CD4-positive, alpha-beta T cell treated with Interleukin-2 at 100 ng/mL for 4 hours (primary cell): ENCODE measurements at places on chromosomes 6 and 20.
A peak's percentile ranks its signal among the peaks of the same experiment; 100 is the strongest.

DNA sequence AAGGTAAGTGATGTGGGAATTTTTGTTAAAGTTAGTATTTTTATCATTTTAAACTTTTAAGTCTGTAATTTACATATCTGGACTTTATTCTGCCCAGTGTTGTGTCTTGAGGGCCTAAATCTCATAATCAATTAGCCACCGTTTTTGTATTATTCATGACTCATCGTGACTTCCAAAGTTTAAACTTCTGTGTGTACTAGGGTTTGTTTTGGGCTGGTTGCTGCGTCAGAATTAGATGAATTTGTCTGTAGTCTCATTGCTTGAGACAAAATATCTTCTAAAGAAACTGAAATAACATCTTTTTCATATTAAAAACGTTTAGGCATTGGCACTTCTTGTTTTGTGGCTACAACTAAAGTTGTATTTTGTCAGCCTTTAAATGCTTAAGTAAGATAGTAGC, 41.3 kb downstream of the CDYL start:
- DNase-seq = no peak

GRCh38 chr6:168107191-168107983, 28.4 kb upstream of the FRMD1 start:
- no peak for DNase-seq

GRCh38 chr6:44966449-44967092, 361.6 kb upstream of the RUNX2 start:
- no peak for DNase-seq

DNA sequence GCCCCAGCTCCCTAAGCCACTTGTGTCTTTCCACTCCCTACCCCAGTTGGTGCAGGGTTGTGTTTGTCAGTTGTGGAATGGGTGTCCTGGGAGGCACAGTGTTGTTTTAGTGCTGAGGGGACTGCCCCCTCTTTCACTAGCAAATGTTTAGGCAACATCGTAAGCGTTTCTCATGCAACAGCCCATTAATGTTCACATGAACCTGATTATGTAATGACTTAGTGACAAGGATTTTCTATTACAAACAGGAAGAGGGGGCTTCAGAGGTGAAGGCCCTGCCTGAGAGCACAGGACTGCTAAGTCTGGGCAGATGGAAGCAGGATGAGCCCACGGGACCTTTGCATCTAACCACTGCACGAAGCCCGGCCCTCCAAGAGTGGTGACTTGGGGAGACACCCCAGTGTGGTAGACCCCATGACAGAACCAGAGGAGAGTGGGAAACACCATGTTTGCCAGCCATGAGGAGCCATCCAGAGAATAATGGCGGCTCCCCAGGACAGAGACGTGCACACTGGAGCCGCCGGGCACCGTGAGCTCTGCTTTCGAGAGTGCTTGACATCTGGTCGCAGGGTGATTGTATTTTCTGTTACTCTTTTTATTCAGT, 339.7 kb downstream of the THBS2 start:
- no peak for DNase-seq

DNA sequence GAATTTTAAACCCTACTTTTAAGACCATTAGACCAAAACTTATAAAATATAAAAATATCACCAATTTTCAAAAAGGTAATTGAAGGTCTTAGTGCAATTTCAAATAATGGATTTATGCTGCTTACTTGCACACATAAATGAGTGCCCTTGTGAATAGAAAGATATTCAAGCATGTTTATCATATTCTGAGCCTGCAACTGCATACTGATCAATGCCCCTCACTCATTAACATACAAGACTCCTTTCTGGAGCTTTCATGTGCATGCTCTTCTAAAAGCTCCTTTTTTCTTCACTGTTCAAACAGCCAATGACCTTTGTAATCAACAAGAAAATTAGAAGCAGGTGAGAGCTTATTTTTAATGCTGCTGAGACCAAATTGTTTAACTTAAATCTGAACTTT, 1139.3 kb downstream of the HACE1 start:
- no peak for DNase-seq

GRCh38 chr6:111551521-111552231, 54.0 kb downstream of the TRAF3IP2 start:
- no peak for DNase-seq

DNA sequence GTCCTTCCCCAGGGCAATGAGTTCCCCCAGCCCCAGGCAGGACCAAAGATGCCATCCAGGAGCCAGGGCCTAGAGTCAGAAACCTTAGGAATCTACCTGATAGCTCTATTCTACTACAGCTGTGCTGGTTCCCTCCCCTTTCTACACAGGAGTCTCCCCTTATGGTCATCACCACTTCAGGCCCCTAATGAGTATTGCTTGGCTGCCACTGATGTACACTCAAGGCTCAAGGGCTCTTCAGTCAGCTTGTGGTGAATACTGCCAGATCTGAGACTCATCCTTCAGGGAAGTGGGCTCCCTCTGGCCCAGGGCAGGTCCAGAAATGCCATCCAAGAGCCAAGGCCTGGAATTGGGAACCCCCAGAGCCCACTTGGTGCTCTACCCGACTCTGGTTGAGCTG, 248.6 kb downstream of the ALDH8A1 start:
- DNase-seq = no peak

DNA sequence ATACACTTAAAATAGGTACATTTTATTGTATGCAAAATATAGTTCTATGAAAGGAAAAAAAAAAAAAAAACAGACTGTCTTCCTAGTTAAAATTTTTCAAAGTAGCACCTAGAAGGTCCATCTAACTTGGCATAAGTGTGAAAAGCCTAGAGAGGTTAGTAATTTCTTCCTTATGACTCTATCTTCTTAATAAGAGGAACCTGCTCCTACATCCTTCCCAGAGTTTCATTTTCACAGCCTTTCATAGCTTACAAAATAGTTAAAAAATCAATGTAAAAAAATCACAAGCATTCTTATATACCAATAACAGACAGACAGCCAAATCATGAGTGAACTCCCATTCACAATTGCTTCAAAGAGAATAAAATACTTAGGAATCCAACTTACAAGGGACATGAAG, 28.8 kb downstream of the OGFRL1 start:
- DNase-seq = no peak

DNA sequence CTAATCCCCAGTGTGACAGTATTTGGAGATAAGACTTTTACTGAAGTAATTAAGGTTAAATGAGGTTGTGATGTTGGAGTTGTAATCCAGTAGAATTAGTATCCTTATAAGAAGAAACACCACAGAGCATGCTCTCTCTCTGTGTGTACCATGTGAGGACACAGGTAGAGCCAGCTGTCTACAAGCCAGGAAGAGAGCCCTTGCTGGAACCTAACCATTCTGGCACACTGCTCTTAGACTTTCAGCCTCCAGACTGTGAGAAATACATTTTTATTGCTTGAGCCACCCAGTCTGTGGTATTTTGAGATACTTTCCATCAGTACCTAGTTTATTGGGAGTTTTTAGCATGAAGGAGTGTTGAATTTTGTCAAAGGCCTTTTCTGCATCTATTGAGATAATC, 110.2 kb downstream of the PHF3 start:
- no peak for DNase-seq

DNA sequence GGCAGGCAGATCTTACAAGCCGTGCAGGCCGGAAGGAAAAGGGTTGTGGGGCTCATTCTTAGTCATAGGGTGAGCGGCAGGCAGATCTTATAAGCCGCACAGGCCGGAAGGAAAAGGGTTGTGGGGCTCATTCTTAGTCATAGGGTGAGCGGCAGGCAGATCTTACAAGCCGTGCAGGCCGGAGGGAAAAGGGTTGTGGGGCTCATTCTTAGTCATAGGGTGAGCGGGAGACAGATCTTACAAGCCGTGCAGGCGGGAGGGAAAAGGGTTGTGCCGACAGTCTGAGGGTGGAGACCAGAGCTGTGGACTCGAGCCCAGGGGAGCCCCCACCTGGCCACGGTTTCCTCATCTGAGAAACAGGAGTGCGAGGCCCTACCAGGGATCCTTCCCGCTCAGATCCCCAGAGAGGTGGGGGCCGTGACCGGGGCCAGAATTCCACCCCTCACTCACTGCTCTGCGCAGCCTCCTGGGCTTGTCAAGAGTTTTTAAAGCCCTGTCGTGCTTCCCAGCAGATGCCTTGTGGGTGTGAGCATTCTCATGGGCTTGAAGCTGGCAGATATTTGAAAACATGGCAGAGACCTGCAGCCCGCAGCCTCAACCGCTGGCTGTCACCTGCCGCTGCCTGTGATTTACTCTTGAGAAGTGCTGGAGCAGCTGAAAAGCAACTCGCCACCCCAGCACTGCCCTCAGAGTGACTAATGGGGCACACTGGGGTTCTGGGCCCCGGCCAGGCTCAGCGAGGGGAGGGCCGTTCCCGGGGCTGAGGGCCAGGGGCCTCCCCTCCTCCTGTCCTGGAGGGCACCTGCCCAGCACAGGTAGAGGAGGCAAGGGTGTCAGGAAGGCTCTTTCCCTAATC, 31.9 kb downstream of the NTSR1 start:
- peak; percentile 94 for DNase-seq

- no peak for DNase-seq
These were observed 874.2 kb downstream of the TFAP2A start for GRCh38 chr6:9540534-9541126.

- DNase-seq = no peak
These were observed 187.8 kb downstream of the NRN1 start for GRCh38 chr6:5818959-5819358.

GRCh38 chr6:7086488-7086887, 21.3 kb upstream of the RREB1 start:
- peak; percentile 50 for DNase-seq

DNA sequence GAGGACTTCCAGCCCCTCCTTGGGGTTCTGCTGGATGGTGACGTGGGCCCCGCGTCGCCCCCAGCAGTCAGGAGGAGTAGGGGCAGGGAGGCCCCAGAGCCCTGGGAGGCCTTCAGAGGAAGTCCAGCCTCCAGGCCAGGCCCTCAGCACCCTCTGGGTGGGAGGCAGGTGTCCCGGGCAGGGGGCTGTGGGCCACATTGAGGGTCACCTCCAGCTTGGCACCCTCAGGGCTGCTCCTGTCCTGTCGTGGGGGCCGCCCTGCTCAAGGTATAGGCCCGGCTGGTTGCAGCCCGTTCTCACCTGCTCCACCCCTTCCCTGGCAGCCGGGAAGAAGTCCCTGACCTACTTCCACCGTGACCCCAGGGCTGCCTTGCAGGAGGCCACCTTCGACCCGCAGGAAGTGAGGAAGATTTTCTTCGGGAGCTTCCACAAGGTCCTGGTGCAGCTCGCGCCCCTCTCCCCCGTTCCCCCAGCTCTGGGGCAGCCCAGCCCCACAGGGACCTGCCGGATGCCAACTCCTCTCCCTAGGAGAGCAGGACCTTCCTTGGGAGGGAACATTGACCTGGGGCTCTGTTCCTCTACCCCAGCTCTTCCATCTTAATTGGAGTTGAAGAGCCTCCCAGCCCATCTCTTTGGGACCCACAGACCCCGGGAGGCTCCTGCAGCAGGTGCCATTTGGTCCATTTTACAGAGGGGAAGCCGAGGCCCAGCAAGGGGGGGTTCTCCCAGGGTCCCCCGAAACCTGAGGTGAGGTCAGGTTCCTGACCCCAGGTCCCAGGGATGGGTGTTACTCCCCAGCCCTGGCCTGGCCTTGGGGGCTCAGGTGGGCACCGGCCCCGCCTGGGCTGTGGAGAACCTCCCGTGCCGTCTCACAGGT, 26.4 kb downstream of the COL20A1 start:
- no peak for DNase-seq

- no peak for DNase-seq
These were observed 4.9 kb downstream of the TNFAIP3 start for GRCh38 chr6:137871831-137872454.

GRCh38 chr20:22908944-22909343, 126.2 kb upstream of the SSTR4 start:
- DNase-seq = no peak

DNA sequence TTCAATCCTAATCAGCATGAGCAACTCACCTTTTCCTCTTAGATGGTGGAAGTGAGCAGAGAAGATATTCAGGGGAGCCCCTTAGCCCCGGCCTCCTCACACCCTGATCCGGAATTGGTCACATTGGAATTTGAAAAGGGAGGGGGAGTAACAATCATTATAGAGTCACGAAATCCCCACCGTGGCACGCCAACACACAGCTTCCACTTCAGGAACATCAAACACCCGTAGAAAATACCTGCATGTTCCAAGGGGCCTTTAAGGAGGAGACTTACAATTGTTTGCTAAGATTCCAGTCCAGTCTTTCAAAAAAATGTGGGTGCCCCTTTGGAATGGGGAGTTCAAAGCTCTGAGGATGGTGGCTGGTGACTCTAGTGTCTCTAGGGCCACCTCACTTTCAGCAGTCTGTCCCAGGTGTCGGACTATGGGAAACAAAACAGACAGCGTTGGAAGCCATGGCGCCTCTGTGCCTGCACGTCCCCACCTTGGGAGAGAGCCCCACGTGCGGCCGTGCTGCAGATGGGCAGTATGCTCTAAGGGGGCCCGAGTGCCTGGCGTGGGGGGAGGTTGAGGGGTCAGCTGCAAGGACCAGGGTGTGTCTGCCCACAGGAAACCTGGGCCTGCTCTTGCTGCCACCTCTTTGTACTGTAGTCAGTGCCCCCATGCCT, 2.4 kb downstream of the CD93 start:
- no peak for DNase-seq

- no peak for DNase-seq
These were observed 110.8 kb upstream of the GPR6 start for GRCh38 chr6:109867009-109867969.

GRCh38 chr6:49565855-49566254, 15.4 kb downstream of the C6orf141 start:
- DNase-seq = no peak

DNA sequence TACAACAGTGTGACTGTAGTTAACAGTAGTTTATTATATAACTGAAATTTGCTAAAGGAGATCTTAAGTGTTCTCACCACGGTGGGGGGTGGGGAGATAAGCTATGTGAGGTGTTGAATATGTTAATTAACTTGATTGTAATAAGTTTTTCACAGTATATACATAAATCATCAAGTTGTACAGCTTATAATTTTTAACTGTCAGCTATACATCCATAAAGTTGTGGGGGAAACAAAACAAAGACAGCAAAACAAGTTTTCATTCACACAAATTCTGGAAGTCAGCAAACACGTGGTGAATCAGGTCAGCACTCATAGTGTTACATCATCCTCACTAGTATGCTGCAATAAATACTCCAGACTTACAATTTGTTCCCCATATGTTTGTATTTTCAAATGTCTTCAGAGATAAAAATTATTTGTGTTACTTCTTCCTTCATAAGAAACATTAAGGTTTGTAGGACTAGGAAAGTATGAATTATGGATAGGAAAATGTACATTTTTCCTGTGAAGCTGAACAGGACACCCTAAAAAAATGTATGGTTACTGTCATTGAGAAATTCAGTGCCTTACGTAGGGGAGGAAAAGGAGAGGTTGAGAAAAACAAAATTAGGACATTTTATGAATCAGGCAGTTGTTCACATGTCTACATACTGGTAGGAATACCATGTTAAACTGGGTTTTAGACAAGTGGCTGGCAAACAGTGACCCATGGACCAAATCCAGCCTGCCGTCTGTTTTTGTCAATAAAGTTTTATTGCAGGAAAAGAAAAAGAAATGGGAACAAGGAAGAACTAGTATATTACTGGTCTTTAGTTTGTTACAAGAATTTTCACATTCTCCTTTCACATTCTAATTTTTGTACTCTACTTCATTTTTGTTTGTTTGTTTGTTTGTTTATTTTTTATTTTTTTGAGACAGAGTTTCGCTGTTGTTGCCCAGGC, 6.0 kb downstream of the SUMO4 start:
- DNase-seq = no peak

GRCh38 chr6:166512567-166512966, 73.9 kb downstream of the RAMACL start:
- DNase-seq = peak; percentile 59

GRCh38 chr6:4388675-4389074, 253.3 kb upstream of the ECI2 start:
- no peak for DNase-seq

- DNase-seq = no peak
These were observed 3.0 kb upstream of the CCN2 start for GRCh38 chr6:131954059-131954774.
